SK-N-MC (cell line): ENCODE measurements at places on chromosomes 1 and 21.

GRCh38 chr1:224489534-224490365, 55.2 kb upstream of the WDR26 start:
- DNase-seq: no peak

- no peak for DNase-seq
Observed at GRCh38 chr1:218209351-218209861, 75.7 kb upstream of the RRP15 start.

DNA sequence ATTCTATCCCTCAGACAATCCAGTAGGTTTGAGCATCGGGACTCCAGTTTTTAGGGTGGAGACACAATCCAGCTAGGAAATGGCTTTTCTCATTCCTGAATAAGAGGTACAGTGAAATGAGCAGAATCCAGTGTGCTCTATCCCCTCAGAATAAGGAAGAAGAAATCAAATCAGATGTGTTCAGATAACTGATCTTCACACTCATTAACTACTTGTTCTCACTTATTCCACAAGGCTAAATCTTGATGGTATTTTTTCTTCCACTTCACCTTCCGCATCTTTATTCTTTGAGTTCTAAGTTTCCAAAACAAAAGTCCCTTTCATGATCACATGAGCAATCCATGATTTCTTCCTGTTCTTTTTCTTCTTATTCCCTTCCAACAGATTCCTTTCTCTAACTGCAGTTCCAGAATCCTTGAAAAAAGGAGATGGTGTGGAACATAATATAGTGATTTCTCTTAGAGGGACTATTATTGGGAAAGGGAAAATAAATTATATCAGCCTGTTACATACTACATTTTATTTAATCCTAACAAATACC, 1.7 kb downstream of the SYT11 start:
- no peak for DNase-seq

GRCh38 chr1:203544485-203544884, 50.5 kb downstream of the OPTC start:
- DNase-seq: no peak

- DNase-seq: no peak
Observed at GRCh38 chr1:67726224-67726623, 41.2 kb downstream of the GADD45A start.
